Frontal cortex (tissue), 4 donors: ENCODE measurements at places on chromosomes 1 and 21. TPM values are rescaled to one million over a fixed set of nuclear protein-coding genes. Genes with fewer than 3 reads are reported as not detected.

The DMBX1 gene
- total RNA-seq = not detected

The NBPF10 gene
- total RNA-seq = 0.41 TPM

DNA sequence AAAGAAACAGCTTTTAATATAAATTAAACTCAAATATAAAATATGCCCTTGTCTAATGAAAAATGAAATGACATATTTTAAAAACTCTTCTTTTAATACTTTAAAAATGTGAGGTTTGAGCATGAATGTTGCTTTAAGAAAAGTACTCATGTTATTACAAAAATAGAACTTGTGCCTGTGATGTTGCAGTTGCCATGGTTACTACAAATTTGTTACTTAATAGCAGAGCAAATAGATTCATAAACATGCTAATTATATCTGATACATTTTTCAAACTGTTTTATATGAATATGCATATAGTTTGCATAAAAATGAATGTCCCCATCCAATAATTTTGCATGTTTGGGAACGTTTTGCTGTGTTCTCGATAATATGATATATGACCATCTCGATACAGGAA lies 152.3 kb upstream of the DPYD start:
- no peak for DNase-seq

The GBP7 gene
- total RNA-seq = not detected

DNA sequence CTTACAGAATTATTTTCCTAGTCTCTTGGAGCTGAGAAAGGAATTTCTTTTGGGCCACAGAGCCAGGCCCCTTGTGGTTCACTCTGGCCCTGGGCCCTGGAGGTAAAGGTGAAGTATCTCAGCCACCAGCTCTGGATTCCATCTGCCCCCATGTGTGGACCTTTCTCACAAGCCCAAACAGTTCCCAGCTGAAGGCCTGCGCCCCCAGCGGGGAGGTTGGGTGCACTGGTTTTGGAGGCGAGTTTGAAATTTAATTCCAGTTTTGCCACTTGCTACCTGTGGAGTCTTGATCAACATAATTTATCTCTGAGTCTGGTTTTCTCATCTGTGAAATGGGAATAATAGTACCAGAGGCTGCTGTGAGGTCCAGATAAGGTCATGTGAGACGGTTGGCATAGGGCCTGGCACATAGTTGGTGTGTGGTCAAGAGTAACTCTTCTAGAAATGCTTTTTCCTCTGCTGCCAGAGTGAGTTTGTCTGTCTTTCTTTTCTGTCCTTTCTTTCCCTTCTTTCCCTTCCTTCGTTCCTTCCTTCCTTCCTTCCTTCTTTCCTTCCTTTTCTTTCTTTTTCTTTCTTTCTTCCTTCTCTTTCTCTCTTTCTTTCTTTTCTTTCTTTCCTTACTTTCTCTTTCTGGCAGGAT lies 6.1 kb downstream of the AGTRAP start:
- no peak for DNase-seq

The HAPLN2 gene
- total RNA-seq = 0.41 TPM

DNA sequence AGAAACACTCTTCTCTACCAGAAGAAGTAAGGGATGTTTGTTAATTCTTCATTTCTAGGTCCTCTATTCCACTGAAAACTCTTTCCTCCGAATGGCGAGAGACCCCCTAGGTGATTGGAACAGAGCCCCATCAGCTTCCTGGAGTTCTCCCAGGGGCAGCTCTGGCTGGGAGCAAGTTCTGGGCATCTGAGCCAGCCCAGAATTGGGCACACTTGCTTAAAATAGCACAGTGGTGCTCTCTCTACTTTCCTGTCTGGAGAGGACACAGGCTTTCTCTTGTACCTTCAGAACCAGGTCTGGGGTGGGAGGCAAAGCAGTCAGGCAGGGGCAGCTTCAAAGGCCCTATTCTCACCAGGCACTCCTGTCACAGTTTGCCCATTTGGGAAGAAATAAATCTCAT lies 83.2 kb upstream of the CNTN2 start:
- no peak for DNase-seq

- DNase-seq = no peak
Observed at GRCh38 chr21:34571994-34572393, 42.9 kb downstream of the RCAN1 start.

- no peak for DNase-seq
Observed at GRCh38 chr1:86541859-86542258, 5.0 kb upstream of the CLCA4 start.

- DNase-seq = no peak
Observed at GRCh38 chr1:17189632-17189990, 15.3 kb upstream of the PADI1 start.

DNA sequence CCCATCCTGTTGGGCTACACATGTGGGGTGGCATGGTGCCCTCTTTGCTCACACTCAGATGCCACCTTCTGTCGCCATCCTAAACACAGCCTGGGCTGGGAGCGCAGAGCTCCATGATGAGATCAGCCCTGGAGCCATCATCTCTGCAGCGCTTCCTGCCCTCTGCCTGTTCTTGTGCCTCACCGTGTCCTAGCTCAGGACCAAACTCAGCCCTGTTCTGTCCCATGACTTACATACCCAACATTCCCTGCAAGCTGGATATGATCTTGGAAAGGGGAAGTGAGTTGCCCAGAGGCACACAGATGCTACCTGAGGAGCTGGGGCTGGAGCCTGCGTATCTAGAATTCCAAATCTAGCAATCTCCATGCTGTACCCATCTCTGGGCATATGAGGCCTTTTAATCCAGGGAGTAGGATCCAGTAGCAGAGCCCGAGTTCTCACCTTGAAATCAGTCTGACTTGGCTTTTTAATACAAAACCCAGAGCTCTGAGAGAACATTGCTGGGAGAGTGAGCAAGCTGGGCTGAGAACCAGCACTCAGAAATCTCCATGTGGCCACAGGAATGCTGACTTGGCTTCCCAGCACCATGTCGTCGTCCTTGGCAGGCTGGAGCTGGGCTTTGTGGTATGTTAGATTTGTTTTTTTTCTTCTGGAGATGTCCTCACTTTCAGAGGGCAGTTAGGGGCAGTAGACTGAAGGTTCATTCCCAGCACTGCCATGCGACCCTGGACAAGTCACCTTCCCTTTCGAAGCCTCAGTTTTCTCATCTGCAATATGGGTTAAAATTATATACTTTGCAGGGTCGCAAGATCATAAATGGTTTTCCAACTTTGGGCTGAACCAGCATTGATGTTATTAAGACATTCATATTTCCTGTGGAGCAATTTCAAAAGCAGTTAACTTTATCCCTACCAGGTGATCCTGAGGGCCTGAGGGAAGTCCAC lies 2.6 kb downstream of the ALPL start:
- no peak for DNase-seq

- no peak for DNase-seq
Observed at GRCh38 chr21:27734146-27734545, 767.3 kb upstream of the ADAMTS5 start.

The SLC2A5 gene
- 0.82 TPM for total RNA-seq

- DNase-seq = peak; percentile 82
Observed at GRCh38 chr1:96721416-96722160, at the start of gene PTBP2. Gene PTBP2, plus strand, starts transcription at chr1:96721784. Its CDS starts 81 bp downstream, at chr1:96721865.

The DHRS3 gene
- 13.0 TPM for total RNA-seq

The NOTCH2 gene
- 21.2 TPM for total RNA-seq

DNA sequence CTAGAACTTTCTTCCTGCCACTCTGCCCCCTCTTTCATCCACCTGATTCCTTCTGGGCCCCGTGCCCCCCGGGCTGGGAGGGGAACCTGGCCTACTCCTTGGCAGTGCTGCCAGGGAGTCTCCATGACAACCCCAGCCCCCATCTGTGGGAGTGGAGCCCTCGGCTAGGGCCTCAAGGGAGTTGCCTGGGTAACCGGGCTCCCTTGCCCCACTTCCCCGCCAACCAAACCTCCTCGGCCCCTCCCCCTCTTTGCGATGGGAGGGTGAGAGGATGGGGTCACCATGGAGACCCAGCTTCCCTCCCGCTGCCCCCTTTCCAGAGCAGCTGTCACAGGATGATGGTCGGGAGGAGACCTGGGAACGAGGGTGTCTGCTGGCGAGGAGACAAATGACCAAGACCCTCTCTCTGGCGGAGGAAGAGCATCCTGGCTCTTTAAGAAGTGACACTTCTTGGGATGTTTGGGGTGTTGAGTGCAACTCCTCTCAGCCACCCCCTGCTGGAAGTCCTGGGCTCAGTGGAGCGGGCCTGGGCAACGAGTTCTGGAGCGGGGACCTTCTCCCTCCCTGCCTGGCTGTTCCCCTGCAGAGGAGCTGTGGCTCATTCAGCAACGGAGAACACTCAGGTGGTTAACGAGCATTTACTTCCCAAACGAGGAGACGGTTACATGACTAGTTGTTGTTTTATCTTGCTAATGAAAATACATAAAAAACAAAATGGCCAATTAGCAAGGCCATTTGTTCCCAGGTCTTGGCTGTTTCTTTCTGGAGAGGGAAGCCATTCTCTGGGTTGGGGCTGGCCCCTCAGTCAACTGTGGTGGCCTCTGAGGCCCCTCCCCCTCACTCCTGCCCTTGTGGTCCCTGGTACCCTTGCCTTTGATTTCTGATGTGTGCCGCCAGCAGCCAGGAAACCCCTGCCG lies 82.8 kb downstream of the UBIAD1 start:
- DNase-seq = no peak
